ENCODE measurements at places on chromosomes 1 and 21.

- DNase-seq, result no peak
These were observed 58.1 kb upstream of the STUM start for GRCh38 chr1:226490426-226490809.

GRCh38 chr21:16330082-16330907 is 600.5 kb downstream of the USP25 start:
- peak; percentile 7 for DNase-seq

DNA sequence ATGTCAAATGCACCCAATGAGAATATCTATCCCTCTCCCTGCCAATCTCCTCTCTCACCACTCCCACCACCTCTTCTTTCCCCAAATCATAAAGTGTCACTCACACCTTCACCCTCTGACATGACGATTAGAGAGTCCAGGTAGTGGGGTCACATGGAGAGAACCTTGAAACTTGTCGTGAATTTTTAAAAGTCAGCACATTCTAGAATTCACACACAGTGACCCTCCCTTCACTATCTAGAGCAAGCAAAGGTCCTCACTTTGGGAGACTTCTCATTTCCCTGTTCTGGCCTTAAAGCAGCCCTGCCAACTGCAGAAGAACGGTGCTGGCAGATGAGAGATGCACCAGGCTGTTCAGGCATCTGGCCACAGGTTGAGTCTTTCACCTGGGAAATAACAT is 61.9 kb downstream of the CD34 start:
- DNase-seq, result no peak

GRCh38 chr21:41167348-41168342 is at the start of gene BACE2:
Gene BACE2, plus strand, starts transcription at chr21:41168160. Its CDS starts 104 bp downstream, at chr21:41168264.
- DNase-seq, result no peak

DNA sequence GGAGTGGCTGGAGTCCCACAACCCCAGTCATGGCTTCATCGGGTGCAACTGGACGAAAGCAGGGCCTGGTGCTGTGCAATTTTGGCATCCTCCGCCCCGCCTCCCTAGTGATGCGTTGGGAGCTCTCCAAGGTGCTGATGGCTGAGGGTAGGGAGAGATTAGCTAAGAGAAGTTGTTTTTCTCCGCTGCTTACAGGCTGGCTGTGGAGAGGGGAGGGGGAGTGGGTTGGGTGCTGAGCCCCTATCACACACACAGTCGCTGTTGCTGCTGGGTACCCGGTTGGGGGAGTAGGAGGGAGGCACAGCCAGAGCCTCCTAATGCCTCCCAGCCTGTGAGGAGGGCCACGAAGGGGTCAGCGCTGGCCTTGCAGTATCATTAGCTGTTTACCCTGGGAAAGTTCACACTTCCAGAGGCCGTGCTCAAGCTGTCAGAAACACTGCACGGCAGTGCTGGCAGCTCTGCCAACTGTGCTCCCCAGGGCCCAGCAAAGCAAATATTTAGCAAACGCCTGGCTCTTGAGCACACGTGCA is 110.0 kb downstream of the GRIK3 start:
- DNase-seq, result no peak

GRCh38 chr21:44765231-44766013 is 36.2 kb downstream of the UBE2G2 start:
- DNase-seq, result no peak

GRCh38 chr1:164188497-164188896 is 370.5 kb upstream of the PBX1 start:
- DNase-seq, result no peak

DNA sequence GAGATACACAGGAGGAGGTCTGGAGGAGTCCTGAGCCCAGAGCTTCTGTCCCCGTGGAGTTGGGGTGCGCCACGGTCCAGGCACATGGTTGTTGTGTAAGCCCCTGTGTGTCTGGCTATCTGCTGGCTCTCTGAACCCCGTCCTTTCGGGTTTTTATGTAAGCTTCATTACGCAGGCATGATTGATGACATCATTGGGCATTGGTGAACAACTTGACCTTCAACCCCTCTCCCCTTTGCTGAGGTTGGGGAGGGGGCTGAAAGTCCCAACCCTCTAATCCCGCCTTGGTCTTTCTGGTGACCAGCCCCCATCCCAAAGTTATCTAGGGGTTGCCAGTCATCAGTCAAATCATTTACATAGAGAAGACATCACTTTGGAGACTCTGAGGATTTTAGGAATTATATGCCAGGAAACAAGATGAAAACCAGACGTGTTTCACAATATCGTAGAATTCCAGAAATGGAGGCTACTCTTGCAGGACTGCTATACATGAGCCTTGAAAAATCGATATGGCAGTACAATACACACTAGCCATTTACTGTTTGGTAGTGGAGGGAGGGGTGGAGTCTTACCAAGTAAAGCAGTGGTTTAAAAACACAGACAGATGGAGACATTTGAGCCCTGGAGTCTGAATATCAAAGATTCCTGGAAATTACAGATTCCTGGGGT is 69.8 kb upstream of the SCAF4 start:
- no peak for DNase-seq

DNA sequence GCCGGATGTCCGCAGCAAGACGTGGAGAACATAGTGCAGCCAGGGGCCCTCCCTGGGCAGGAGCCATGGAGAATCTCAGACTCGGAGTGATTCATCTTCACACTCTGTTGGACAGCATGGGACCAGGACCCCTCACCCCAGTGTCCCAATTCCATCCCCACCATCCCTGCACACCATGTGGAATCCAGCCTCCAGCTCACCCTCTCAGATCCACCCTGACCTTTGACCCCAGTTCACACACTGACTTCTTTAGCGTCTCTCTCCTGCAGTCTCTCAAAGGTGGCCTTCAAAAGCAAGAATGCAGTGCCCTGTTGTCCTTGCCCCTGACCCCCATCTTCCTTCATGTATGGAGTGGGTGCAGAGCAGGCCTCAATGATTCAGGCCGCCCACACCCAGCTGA is 2.1 kb upstream of the TNNI1 start:
- DNase-seq, result no peak

DNA sequence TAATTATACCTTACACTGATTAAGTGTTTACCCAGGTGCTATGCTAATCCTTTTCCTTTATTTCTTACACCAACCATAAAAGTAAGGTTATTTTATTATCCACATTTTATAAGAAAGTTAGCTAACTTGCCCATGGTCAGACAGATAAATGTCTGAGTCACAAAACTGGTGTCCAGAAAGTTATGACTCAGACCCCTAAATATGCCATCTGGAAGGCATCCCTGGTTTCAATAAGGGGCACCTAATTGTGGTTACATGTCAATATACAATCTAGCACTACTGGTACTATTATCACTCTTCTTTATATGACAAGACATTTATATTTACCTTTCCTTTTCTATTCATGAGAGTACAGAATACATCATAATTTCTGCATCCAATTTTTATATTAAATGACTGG is 496.5 kb upstream of the ADGRL2 start:
- DNase-seq, result no peak

DNA sequence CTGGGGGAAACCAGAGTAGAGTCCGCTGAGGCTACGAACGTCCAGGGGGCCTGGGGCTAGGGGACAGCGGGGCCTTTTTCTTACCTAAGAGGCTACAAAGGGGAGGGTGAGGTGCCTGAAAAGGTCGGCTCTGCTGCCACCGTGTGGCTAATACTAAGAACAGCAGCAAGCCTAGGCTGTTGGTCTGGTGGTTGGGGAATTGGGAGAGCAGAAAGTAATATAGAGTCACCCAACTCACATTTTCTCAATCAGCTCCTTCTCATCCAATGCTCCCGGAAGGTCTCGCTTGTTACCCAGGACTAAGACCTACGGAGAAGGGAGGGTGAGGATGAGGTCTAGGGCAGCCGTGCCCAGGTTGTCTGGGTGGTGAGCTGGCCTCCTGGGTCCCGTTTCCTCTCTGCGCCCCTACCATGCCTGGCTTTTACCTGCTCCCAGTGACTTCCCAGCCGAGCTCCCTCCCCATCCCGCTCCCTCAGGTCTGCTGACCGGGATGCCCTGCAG is 9.3 kb downstream of the ARL8A start:
- peak; percentile 10 for DNase-seq

GRCh38 chr21:43290421-43291346 is 121.9 kb downstream of the CRYAA start:
- no peak for DNase-seq

GRCh38 chr1:209674957-209675564 is at the start of gene G0S2:
Gene G0S2, plus strand, starts transcription at chr1:209675412. Its CDS starts 273 bp downstream, at chr1:209675685.
- DNase-seq, result no peak

DNA sequence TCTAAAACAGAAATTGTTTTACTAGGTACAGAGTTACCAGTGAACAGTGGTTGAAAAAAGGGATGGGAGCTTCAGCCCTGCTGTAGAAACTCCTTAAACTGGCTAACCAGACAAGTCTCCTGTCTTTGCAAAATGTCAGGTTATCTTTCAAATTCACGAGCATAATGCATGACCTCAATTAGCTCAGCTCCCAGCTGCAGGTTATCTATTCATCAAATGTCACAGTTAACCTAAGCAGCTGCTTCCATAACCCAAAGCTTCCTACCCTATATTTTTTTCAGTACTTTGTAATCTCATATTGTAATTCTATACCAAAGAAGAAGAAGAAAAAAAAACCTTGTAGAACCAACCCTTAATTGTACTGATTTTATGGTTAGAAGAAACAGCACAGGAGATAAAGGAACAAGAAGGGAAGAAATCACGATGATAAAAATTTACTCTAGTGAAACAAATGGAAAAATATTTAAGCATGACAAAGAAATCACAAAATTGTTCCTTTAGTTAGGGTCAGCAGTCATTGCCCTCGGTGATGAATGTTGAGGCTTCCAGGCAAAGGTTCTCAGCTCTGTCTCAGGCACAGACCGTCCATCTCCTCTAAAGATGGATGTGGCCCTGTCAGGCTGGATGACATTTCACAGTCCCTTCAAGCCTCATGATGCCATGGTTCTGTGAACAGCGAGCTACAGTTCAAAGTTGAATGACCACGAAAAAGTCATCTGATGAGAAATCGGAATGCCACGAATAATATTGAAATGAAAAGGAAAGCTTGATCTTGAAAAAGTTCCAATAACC is 95.9 kb downstream of the PLD5 start:
- DNase-seq, result peak; percentile 85

- peak; percentile 99 for DNase-seq
These were observed 16.1 kb downstream of the ENSA start for GRCh38 chr1:150613061-150613920.

DNA sequence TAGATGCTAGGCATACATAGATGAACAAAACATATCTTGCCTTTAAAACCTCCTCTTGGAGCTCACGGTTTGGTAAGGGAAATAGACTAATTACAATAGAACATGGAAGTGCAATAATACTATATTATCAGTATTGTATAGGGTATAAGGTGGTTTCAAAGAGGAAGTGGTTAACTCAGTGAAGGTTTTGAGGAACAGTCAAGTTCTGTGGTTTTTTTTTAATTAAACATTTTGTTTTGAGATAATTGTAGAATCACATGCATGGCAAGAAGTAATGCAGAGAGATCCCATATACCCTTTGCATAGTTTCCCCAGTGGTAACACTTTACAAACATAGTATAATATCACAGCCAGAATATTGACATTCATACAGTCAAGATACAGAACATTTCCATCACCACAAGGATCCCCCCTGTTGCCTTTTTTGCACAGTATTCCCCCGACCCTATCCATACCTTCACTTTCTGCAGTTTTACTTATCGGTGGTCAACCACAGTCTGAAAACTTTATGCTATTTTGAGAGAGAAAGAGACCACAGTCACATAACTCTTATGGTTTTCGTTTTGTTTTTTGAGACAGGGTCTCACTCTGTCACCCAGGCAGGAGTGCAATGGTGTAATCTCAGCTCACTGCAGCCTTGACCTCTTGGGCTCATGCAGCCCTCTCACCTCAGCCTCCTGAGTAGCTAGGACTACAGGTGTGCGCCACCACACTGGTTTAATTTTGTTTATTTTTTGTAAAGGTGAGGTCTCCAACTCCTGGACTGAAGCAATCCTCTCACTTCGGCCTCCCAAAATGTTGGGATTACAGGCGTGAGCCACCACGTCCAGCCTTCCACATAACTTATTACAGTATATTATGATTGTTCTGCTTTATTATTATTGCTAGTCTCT is 60.5 kb upstream of the KIAA1614 start:
- DNase-seq, result no peak

DNA sequence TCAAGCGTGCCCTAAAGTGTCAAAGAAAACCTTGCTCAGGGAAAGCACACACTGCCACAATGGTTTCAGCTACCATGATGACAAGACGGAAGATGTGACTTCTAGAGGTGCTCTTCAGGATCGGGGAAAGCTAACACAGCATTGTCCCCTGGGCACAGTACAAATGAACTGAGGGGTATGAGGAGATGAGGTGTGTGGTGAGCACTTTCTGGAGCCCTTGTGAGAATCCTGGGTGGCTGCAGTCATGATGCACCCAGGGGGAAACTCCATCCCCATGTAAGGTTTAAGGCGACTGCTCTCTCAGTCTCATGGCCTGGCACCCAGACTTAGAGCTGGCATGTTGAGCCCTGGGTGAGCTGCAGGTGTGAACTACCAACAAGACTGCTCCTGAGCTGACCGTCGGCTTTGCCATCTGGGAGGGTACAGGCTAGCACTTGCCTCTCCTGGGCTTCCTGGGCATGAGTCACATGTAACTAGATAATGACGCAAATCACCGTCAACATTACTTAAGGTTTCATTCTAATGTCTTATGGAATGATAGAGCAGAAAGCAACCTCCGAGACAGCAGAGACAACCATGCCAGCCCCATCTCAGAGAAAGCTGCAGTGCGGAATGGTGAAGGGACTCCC is 144.6 kb downstream of the CLIC6 start:
- DNase-seq, result no peak

- no peak for DNase-seq
These were observed 7.3 kb downstream of the BOLA1 start for GRCh38 chr1:149906570-149907075.

GRCh38 chr1:169796274-169796810 is 1.6 kb upstream of the METTL18 start:
- no peak for DNase-seq

- DNase-seq, result no peak
These were observed 126.3 kb upstream of the DPYD start for GRCh38 chr1:98047171-98047570.

- DNase-seq, result no peak
These were observed 66.0 kb downstream of the OBSCN start for GRCh38 chr1:228273720-228274451.

DNA sequence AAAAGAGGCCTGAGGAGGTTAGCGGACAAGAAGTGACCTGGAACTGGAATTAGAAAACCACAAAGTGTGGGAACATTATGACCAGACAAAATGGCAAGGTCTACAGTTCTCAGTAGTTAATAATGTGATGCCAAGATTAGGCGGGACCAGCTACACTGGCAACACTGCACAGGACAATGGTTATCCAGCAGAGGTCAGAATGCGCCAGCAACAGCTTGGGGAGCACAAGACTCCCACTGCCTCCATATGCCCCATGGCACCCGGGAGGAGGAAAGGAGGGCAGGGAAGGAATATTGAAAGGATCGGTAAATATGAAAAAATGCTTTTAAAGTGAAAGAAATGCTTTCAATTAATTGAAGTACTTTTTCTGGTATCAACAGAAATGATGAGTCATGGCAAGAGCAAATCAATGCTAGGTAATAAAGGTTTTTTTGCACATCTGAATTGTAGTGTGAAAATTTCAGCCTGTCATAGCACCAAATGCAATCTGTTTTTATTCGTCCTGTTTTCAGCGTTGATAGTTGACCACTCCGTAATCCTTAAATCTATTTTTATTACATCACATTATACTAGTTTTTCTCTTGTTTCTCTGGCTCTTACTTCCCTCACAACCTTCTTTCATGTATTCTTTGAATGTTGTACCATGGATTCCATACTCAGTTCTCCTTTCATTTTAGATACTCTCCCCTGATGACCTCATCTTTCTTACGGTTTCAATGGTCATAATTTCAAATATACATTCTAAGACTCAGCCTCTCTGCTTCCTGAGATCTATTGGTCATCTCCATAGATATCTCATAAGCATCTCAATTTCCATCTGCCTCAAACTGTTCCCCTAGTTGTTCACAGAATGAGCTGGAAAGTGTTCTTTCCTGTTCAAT is 30.7 kb downstream of the VCAM1 start:
- no peak for DNase-seq

All from NCI-H2081 treated with DMSO at 0.1 percent for 48 hours (cell line).